ENCODE measurements at places on chromosomes 16 and 17. TPM values are rescaled to one million over a fixed set of nuclear protein-coding genes. Genes with fewer than 3 reads are reported as not detected.

GRCh38 chr16:22926105-22926751 lies 112.3 kb downstream of the HS3ST2 start:
- peaks cover 25% of the 10 kb centered on the region for H3K27me3 ChIP-seq
- no peak overlapping the region for H3K4me3 ChIP-seq
- no peaks in the 10 kb centered on the region for H3K36me3 ChIP-seq

GRCh38 chr17:6420173-6420641 lies 14.7 kb downstream of the AIPL1 start:
- no peak overlapping the region for H3K4me3 ChIP-seq
- peaks cover 1% of the 10 kb centered on the region for H3K4me1 ChIP-seq
- DNase-seq: peak; percentile 19
- H3K27ac ChIP-seq: no peak overlapping the region
- no peaks in the 10 kb centered on the region for H3K36me3 ChIP-seq
- H3K27me3 ChIP-seq: peaks cover 36% of the 10 kb centered on the region

GRCh38 chr17:27283060-27283459 lies 10.9 kb upstream of the WSB1 start:
- peaks cover 2% of the 10 kb centered on the region for H3K4me1 ChIP-seq
- no peaks in the 10 kb centered on the region for H3K36me3 ChIP-seq
- DNase-seq: no peak
- H3K27ac ChIP-seq: no peak overlapping the region

- H3K36me3 ChIP-seq: no peaks in the 10 kb centered on the region
- H3K27ac ChIP-seq: no peak within 1 kb of the TSS
- H3K4me1 ChIP-seq: peaks cover 8% of the 10 kb centered on the region
- H3K27me3 ChIP-seq: peaks cover 33% of the 10 kb centered on the region
- peak within 1 kb of the TSS; percentile 50 for H3K4me3 ChIP-seq
Measured at GRCh38 chr16:89575247-89576152, at the start of gene CPNE7. CPNE7 (plus strand) TSS chr16:89575758; CDS start chr16:89575898, 140 bp downstream.

DNA sequence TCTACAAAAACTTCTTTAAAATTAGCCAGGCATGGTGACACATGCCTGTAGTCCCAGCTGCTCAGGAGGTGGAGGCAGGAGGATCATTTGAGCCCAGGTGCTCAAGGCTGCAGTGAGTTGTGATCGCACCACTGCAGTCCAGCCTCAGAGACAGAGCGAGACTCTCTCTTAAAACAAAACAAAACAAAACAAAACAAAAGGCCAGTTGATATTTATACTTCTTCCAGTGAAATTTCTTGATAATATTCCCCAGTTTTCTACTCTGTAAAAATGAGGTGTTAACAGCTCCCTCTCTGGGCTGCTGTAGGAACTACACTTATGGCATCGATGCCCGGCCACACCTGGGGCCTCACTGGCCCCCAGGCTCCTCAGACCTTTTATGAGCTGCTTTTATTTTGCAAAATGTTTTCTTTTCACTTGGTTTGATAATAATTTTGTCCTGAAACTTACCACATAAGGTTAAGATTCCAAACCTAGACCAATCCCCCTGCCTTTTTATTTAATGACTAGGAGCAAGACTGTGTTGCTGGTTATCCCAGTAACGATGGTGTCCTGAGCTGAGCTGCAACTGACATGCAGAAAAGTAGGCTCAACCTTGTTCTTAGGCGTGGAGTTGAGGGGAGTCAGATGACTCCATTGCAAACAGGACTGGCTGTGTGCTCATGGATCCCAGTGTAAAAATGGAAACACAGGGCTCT lies 17.6 kb downstream of the MAPK8IP3 start:
- no peaks in the 10 kb centered on the region for H3K27me3 ChIP-seq
- no peak overlapping the region for H3K27ac ChIP-seq
- H3K4me1 ChIP-seq: peaks cover 25% of the 10 kb centered on the region
- H3K4me3 ChIP-seq: no peak overlapping the region

DNA sequence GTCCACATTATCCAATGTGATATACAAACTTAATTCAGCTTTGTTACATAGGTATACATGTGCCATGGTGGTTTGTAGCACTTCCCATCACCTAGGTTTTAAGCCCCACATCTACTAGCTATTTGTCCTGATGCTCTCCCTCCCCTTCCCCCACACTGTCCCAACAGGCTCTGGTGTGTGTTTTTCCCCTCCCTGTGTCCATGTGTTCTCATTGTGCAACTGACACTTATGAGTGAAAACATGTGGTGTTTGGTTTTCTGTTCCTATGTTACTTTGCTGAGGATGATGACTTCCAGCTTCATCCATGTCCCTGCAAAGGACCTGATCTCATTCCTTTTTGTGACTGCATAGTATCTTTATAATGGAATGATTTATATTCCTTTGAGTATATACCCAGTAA lies 196.7 kb downstream of the CDH11 start:
- DNase-seq: no peak
- H3K27me3 ChIP-seq: no peaks in the 10 kb centered on the region
- H3K36me3 ChIP-seq: no peaks in the 10 kb centered on the region
- no peak overlapping the region for H3K27ac ChIP-seq
- H3K4me1 ChIP-seq: no peaks in the 10 kb centered on the region

DNA sequence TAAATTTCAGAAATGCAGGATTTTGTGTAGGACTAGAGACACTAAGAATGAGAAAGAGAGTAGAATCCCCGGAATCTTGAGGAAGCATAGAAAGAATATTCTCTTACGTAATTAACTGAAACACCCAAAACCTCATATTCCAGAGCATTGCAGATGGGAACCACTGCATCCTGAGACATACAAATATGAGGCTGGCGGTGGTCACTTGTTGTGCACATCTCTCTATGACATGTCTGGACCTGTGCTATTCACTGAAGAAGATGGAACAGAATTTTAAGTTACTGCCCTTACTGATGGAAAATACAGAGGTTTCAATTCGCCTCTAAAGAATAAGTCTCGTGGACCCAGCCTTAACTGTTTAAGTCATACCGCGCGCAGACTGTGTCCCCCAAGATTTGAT lies 806 bp downstream of the RAD51C start:
- no peak for DNase-seq
- peak overlapping the region; percentile 94 for H3K4me3 ChIP-seq
- H3K36me3 ChIP-seq: peaks cover 21% of the 10 kb centered on the region
- H3K27ac ChIP-seq: peak overlapping the region; percentile 95
- H3K4me1 ChIP-seq: peaks cover 23% of the 10 kb centered on the region
- H3K27me3 ChIP-seq: no peaks in the 10 kb centered on the region

DNA sequence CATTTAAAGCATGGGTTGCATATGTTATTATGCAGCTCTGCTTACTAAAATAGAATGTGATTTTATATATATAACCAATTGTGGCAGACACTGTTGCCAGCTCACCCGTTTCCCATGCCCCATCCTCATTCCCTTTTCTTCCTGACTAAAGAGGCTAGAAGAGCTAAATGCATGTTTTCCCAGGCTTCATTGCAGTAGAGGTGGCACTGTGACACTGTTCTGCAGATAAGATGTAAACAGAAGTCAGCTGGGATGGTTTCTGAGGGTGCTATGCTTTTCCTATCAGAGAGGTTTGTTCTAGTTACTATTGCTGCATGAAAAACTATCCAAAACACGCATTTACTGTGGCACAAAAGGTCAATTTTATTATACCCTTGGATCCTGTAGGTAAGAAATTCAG lies 5.7 kb upstream of the TOB1 start:
- H3K27me3 ChIP-seq: no peaks in the 10 kb centered on the region
- H3K36me3 ChIP-seq: no peaks in the 10 kb centered on the region
- peak overlapping the region; percentile 32 for H3K27ac ChIP-seq

DNA sequence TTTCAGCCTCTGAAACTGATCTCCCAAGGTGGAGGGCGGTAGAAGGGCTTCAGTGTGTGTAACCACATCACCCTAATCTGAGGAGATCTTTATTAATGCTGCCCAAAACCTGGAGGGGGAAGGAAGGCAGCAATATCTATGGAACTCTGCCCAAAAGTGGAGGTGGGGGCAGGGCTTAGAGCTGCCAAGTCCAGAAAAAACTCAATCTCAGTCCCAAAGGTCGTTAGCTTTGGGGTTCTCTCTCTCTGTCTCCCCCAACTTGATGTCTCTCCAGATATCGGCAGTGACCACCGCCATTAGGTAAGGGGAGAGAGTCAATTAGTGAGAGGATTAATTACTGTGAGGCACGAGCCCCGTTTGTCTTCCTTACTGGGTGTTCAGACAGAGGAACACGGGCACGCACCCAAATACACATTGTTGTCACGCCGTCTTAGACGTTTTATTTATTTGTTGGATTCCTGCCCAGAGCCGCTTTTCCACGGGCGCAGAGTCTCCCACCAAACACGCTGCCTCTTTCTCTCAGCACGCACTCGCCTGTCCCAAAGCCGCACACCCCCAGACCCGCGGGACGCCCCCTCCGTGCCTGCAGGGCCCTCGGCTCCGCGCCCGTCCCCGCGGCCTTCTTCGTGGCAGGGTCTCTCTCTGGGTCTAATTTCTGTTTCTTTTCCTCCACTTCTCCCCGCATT lies 5.4 kb upstream of the LHX1 start:
- no peak for DNase-seq
- no peak overlapping the region for H3K27ac ChIP-seq
- no peaks in the 10 kb centered on the region for H3K36me3 ChIP-seq
- peak overlapping the region; percentile 36 for H3K4me3 ChIP-seq

- no peak overlapping the region for H3K4me3 ChIP-seq
- H3K36me3 ChIP-seq: no peaks in the 10 kb centered on the region
- H3K27me3 ChIP-seq: peaks cover 22% of the 10 kb centered on the region
Measured at GRCh38 chr16:83792391-83792790, 15.4 kb upstream of the HSBP1 start.

- no peak overlapping the region for H3K4me3 ChIP-seq
- H3K27ac ChIP-seq: no peak overlapping the region
- peaks cover 30% of the 10 kb centered on the region for H3K4me1 ChIP-seq
- no peak for DNase-seq
Measured at GRCh38 chr17:76079956-76080767, 1.2 kb downstream of the ZACN start.

- no peak for DNase-seq
- peaks cover 48% of the 10 kb centered on the region for H3K36me3 ChIP-seq
- peak overlapping the region; percentile 99 for H3K27ac ChIP-seq
- H3K27me3 ChIP-seq: peaks cover 30% of the 10 kb centered on the region
- H3K4me3 ChIP-seq: peak overlapping the region; percentile 99
Measured at GRCh38 chr17:74204474-74204873, 996 bp downstream of the RPL38 start.

DNA sequence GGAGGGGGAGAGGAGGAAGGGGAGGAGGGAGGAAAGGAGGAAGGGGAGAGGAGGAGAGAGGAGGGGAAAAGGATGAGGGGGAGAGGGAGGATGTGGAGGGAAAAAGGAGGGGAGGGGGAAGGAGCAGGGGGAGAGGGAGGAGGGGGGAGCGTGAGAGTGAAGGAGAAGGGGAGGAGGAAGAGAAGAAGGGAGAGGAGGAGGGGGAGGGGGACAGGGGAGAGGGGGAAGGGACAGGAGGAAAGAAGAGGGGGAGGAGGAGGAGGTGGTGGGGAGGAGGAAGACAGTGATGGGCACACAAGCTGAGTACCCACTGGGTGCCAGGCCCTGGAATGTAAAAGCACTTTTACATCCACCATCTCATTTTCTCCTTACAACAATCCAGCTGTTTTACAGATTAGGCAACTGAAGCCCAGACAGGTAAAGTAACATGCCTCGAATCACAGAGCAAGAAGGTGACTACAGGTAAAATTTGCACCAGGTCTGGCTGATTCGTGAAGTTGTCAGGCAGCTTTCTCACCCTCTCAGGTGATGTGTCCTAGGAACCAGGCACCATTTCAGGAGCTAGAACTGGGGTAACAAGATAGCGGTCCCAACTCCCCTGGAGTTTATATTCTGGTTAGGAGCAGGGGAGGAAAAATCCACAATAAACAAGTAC lies 10.0 kb upstream of the LITAF start:
- no peaks in the 10 kb centered on the region for H3K27me3 ChIP-seq
- H3K36me3 ChIP-seq: no peaks in the 10 kb centered on the region
- no peak overlapping the region for H3K4me3 ChIP-seq
- peaks cover 17% of the 10 kb centered on the region for H3K4me1 ChIP-seq

- no peaks in the 10 kb centered on the region for H3K27me3 ChIP-seq
- H3K4me1 ChIP-seq: peaks cover 41% of the 10 kb centered on the region
- H3K4me3 ChIP-seq: no peak overlapping the region
Measured at GRCh38 chr16:68144008-68144407, 58.8 kb downstream of the NFATC3 start.

DNA sequence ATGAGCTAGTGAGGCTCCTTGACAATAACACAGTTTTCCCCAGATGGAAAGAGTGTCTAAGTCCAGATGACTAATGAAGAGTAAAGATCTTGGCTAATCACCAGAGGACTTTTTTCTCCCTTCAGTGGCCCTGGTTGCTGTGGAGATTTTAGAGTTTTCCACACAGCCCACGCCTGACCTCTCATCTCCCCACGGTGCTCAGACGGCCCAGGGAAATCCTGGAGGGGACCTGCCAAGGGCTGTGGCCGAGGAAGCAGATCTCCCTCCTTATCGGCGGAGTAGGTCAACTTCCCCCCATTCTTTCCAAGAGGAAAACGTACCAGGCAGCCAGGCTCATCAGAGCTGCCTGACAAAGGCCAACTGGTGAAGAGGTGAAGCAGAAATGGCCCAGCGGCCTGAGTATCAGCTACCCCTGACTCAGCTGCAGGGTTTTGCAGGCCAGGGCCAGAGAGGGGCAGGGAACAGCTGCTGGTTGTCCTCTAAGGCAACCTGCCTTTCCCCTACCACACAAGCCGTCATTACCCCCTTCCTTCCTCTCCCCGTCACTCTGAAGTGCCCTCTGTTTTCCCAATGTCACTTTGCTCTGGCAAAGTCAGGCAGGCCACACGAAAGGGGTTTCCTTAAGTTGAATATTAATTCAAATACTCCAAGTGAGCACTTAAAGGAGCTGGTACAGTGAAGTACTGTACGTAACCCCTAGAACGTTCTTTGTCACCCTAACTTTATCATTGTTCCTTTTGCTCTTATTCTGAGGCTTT lies 140.2 kb upstream of the ADAMTS18 start:
- H3K36me3 ChIP-seq: no peaks in the 10 kb centered on the region
- H3K4me1 ChIP-seq: no peaks in the 10 kb centered on the region
- no peak for DNase-seq

GRCh38 chr16:88471575-88471974 lies 18.5 kb downstream of the ZFPM1 start:
- no peak for DNase-seq
- H3K36me3 ChIP-seq: peaks cover 1% of the 10 kb centered on the region
- peaks cover 31% of the 10 kb centered on the region for H3K4me1 ChIP-seq
- H3K4me3 ChIP-seq: no peak overlapping the region

- peaks cover 33% of the 10 kb centered on the region for H3K4me1 ChIP-seq
- H3K4me3 ChIP-seq: peak overlapping the region; percentile 9
- peaks cover 14% of the 10 kb centered on the region for H3K36me3 ChIP-seq
- peak; percentile 39 for DNase-seq
- H3K27me3 ChIP-seq: no peaks in the 10 kb centered on the region
Measured at GRCh38 chr17:3843935-3844516, 2.0 kb downstream of the NCBP3 start.

GRCh38 chr17:79834565-79835469 lies 4.4 kb downstream of the CBX4 start:
- H3K27ac ChIP-seq: no peak overlapping the region
- no peak overlapping the region for H3K4me3 ChIP-seq
- H3K4me1 ChIP-seq: peaks cover 24% of the 10 kb centered on the region
- H3K36me3 ChIP-seq: peaks cover 11% of the 10 kb centered on the region

GRCh38 chr16:9533042-9533441 lies 441.6 kb downstream of the HAPSTR1 start:
- H3K27ac ChIP-seq: no peak overlapping the region
- H3K27me3 ChIP-seq: no peaks in the 10 kb centered on the region
- H3K4me1 ChIP-seq: no peaks in the 10 kb centered on the region
- no peaks in the 10 kb centered on the region for H3K36me3 ChIP-seq
- H3K4me3 ChIP-seq: no peak overlapping the region
- DNase-seq: no peak

Gene ABCA10
- 0.12 TPM for total RNA-seq

Gene KRTAP4-11
- total RNA-seq: not detected

Gene TMEM92
- not detected for total RNA-seq

Gene SIAH1
- total RNA-seq: 16.2 TPM

Gene STAC2
- 0.14 TPM for total RNA-seq

Gene CBX8
- 4.1 TPM for total RNA-seq

Gene NFE2L1
- total RNA-seq: 99.7 TPM

Gene SLC47A1
- not detected for total RNA-seq

Gene CCL11
- not detected for total RNA-seq

Gene KRTAP9-2
- not detected for total RNA-seq

Gene OTOA
- total RNA-seq: not detected

Gene MVP
- 30.7 TPM for total RNA-seq

Gene TIGD7
- total RNA-seq: 5.3 TPM
